ENCODE measurements at places on chromosomes 3 and 15. TPM values are rescaled to one million over a fixed set of nuclear protein-coding genes. Genes with fewer than 3 reads are reported as not detected.

NRROS gene
- polyA plus RNA-seq = not detected

MYRIP gene
- polyA plus RNA-seq = 0.76 TPM

PARP3 gene
- 5.3 TPM for polyA plus RNA-seq

GOLGA6B gene
- polyA plus RNA-seq = not detected

BTD gene
- 4.6 TPM for polyA plus RNA-seq

ECE2 gene
- 0.42 TPM for polyA plus RNA-seq

ALDH1L1 gene
- not detected for polyA plus RNA-seq
